ENCODE measurements at places on chromosomes 4 and X. TPM values are rescaled to one million over a fixed set of nuclear protein-coding genes. Genes with fewer than 3 reads are reported as not detected.
A peak's percentile ranks its signal among the peaks of the same experiment; 100 is the strongest.

GRCh38 chrX:68847172-68847571 lies 18.4 kb downstream of the EFNB1 start:
- DNase-seq: no peak

DNA sequence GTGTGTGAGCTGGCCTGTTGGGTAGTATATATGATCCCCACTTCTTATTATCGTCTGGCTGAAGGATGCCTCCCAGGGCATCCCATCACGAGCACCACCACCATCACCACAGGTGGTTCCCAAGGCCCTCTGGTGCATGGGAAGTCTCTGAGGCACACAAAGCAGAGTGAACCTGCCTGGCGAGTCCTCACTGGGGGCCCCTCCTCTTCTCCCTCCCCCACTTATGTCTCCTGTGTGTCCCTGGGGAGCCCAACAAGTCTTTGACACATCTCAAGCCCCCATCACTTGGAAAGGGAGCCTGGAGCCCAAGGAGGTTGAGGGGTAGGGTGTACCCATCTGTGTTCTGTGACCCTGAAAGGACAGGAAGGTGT lies 45.5 kb upstream of the NKX1-1 start:
- DNase-seq: no peak

RBMXL3 gene
- polyA plus RNA-seq: not detected

- no peak for DNase-seq
Observed at GRCh38 chrX:108516184-108516583, 76.5 kb downstream of the COL4A5 start.

TNIP3 gene
- polyA plus RNA-seq: not detected

DNA sequence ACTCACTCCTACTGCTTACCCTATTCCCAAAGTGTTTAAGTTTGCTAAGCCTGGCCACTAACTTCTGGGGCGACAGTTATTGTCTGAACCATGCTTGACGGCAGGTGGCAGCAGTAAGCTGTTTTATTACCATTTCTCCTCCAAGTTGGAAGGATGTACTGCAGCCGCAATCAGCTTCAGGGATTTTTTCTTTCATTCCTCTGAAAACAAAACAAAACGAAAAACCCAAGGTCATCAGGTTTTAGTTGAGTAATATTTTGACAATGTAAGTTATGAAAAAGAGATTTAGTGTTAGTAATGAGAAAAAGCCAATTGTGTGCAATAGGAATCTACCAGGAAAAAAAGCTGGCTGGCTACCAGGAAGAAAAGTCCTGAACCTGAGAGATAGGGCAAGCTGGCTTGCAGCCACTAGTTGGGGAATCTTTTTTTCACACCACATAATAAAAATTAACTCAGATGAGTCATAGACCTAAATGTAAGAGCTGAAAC lies 13.2 kb upstream of the RAB9B start:
- peak; percentile 83 for DNase-seq

SYNPO2 gene
- polyA plus RNA-seq: 12.1 TPM

GRCh38 chrX:13053171-13053570 lies 8.8 kb upstream of the FAM9C start:
- DNase-seq: no peak

FATE1 gene
- 0.72 TPM for polyA plus RNA-seq

SPIN4 gene
- 2.4 TPM for polyA plus RNA-seq

- no peak for DNase-seq
Observed at GRCh38 chrX:145609951-145610511, 207.6 kb upstream of the SLITRK2 start.

MSMO1 gene
- 1,372 TPM for polyA plus RNA-seq

GRCh38 chrX:111411557-111411956 lies 435 bp downstream of the DCX start:
- no peak for DNase-seq

BEX2 gene
- 52.3 TPM for polyA plus RNA-seq

- DNase-seq: no peak
Observed at GRCh38 chr4:26113339-26113940, 199.4 kb downstream of the SMIM20 start.

- DNase-seq: peak; percentile 81
Observed at GRCh38 chrX:153970357-153971123, 1.1 kb downstream of the HCFC1 start.

LRRC66 gene
- polyA plus RNA-seq: 1.0 TPM

- no peak for DNase-seq
Observed at GRCh38 chr4:123421937-123422781, 25.6 kb downstream of the SPRY1 start.

GRCh38 chrX:53556868-53557267 lies 122.7 kb upstream of the HSD17B10 start:
- no peak for DNase-seq

- DNase-seq: peak; percentile 45
Observed at GRCh38 chrX:71492231-71493065, 40.5 kb upstream of the OGT start.

GRCh38 chr4:115969756-115970155 lies 856.3 kb upstream of the NDST4 start:
- no peak for DNase-seq

NPFFR2 gene
- not detected for polyA plus RNA-seq

GRCh38 chr4:139018501-139018900 lies 2.9 kb downstream of the NOCT start:
- DNase-seq: no peak

DNA sequence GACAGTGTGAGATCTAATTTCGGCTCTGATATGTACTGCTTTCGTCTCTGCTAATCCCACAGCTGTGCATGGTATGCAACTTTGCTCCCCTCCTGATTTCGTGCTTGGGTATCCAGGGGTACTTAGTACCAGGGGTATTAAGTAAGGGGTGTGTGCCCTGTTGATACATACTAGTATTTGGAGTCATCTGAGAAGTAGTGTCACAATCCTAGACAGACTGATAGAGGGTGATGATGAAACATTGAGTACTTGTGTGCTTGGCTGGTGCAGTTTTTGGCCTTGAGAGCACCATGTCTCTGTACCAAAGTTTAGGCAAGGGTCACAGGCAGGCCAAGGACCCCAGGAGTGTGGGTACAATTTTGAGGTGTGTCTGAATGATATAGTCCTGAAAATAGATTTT lies 10.9 kb downstream of the GPAT3 start:
- DNase-seq: no peak

DNA sequence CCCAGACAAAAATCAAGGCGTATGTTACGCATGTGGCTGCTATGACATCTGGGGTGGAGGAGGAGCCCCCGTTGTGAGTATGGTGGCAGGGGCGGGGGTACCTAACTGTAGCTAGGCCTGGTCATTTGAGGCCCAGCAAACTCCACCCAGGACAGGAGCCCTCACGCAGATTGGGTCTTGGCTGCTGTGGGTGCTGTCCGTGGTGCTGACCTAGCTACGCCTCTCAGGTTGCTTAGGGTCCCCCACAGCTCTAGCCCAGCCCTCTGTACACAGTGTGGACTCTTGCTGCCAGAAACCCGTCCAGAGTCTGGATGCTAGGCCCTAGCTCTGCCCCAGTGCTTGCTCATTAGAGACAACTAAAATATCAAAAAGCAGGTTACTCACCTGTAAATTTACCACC lies 146.7 kb upstream of the PSAPL1 start:
- DNase-seq: no peak

NR3C2 gene
- 1.9 TPM for polyA plus RNA-seq

DNA sequence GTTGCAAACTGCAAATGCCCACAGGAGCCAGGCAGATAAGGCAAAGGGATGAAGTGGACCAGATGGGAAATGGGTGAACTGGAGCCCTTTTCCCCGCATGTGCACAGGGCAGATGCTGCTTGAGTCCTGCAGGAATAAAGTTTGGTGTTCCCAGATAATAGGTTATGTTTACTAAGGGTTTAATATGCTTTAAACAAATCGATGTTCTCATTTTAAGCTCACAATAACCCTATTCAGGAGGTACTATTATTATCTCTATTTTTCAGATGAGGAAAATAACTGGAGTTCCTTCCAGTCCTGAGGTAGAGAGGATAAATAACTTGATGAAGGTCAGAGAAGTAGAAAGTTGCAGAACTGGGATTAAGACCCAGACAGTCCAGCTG lies 77.3 kb downstream of the LRRC66 start:
- no peak for DNase-seq

DNA sequence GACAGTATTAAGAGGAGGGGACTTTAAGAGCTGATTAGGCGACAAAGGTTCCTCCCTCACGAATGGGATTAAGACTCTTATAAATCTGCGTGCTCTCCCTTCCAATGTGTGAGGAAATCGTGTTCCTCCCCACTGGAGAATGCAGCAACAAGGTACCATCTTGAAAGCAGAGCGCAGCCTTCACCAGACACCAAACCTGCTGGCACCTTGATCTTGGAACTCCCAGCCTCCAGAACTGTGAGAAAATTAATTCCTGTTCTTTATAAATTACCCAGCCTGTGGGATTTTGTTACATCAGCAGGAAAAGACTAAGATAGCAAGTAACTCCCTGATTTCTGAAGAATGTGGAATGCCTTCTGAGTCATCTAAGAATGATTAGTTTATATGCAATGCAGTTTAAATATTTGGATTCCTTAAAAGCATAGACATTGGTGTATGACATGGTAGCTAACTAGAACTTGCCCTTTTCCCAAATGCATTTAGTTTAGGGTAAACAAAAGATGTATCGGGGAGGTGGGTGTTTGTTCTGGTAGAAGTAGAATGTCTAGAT lies 86.1 kb downstream of the USP46 start:
- no peak for DNase-seq

GRIA3 gene
- polyA plus RNA-seq: 14.7 TPM

- no peak for DNase-seq
Observed at GRCh38 chrX:55796496-55796895, 78.9 kb downstream of the RRAGB start.

DNA sequence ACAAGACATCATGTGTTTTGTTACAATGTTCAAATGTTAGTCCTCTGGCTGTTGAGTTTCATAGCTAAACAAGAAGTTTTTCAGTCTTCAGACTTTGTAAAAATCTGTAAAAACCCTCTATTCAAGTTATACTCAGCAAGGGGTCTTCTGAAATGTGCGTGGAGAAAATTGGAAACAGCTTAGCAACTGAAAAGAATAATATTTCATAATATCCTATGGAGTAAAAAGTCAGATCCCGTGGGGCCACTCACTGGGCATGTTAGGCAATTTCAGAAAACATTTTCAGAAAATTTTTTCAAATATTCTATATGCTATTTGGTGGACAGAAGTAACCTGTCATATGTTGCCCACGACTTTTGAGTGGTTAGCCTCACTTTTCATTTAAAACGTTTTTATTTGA lies 118.3 kb downstream of the CORIN start:
- DNase-seq: no peak

WWC2 gene
- 4.1 TPM for polyA plus RNA-seq

SLC4A4 gene
- 0.24 TPM for polyA plus RNA-seq

GRCh38 chr4:26217961-26218676 lies 102.7 kb upstream of the RBPJ start:
- DNase-seq: peak; percentile 40

GRCh38 chr4:145520172-145520571 lies 38.5 kb downstream of the SMAD1 start:
- DNase-seq: no peak

GRCh38 chr4:12389604-12390003 lies 960.9 kb upstream of the HS3ST1 start:
- DNase-seq: no peak

- DNase-seq: peak; percentile 65
Observed at GRCh38 chr4:91325495-91325894, 978.3 kb upstream of the GRID2 start.

TKTL2 gene
- not detected for polyA plus RNA-seq

- DNase-seq: no peak
Observed at GRCh38 chr4:73527196-73527595, 45.7 kb downstream of the AFM start.

FAM9B gene
- polyA plus RNA-seq: not detected

DNA sequence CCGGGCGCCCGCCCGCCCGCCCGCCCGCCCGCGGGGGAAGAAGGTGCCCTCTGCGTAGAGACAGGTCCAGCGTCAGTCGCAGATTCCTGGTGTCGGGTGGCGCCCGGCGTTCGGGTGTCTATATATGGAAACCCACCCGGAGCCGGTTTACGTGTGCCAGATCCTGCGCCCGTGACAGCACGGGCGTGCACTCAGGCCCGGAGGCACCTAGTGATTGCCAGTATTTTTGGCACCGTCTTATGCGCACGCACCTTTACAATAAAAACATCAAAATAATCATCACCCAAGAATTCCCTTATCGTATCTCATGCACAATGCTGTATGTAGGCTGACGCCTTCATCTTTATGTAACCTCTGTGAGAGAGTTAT lies 519 bp downstream of the SLC25A4 start:
- peak; percentile 82 for DNase-seq

DNA sequence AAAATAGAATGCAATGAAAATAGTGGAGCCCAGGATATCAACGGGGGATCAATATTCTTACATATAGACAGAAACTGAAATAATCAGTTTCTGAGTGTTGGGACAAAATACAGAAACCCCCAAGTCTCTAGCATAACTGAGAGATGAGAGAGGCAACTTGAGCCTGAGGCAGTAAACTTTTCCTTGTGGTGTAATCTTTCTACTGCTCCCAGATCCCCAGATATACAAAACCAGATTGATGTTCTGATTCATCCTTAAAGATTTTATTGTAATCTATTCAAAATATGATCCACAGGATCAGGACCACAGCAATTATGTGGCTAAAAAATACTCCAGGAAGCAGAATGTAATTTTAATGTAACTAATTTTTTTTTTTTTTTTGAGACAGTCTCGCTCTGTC lies 2282.6 kb downstream of the ARAP2 start:
- DNase-seq: no peak

- no peak for DNase-seq
Observed at GRCh38 chr4:43843501-43843900, 605.1 kb downstream of the KCTD8 start.
